ENCODE measurements at places on chromosomes 1 and 21.

- no peak for DNase-seq
Observed at GRCh38 chr1:170415710-170416372, 116.1 kb upstream of the GORAB start.

GRCh38 chr1:19654886-19655717, 9.6 kb upstream of the HTR6 start:
- DNase-seq = no peak

DNA sequence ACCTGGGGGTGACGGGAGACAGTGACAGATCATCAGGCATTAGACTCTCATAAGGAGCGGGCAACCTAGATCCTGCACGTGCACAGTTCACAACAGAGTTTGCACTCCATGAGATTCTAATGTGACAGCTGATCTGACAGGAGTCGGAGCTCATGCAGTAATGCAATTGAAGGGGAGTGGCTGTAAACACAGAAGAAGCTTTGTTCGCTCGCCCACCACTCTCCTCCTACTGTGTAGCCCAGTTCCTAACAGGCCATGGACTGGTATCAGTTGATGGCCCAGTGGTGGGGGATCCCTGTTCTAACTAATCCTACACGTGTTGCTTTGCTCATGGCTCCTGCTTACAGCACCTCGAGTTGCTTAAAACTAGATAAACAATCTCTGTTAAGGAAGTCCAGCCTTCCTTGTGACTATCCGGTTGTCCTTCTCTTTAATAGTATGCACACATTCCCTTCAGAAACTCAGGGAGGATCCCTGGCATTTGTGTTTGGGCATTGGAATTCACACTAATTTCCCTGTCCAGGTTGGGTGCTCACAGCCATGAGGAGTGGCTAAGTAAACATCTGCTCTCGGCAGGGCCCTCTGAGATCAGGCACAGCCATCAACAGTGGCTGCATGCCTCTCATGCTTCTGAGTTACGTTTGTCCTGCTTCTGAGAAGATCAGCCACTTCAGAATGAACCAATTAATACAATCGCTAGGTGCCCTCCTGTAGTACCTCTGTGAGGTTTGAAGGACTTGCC, 21.1 kb upstream of the F3 start:
- DNase-seq = no peak

DNA sequence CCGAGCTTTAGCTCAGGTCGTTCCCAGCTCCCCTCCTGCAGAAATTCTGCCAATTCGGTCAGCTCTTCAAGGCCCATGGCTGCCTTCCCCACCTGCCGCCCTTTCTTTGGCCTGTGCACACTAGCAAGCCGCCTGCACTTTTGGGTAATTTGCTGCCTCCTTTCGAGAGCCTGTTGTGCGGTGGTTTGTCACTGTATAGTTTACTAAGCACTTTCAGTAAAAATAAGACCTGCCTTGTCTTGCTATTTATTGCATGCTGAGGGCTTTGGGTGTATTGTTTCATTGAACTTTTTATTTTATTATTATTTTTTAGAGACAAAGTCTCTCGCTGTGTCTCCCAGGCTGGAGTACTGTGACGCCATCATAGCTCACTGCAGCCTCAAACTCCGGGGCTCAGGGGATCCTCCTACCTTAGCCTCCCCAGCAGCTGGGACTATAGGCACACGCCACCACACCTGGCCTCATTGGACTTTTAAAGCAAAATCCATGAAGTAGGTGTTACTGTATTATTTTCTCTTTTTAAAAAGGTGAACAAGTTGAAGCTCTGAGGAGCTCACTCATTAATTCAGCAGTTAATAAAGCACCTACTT, 1.1 kb upstream of the FABP3 start:
- DNase-seq = no peak

GRCh38 chr1:18886003-18886335, 16.4 kb downstream of the ALDH4A1 start:
- no peak for DNase-seq

DNA sequence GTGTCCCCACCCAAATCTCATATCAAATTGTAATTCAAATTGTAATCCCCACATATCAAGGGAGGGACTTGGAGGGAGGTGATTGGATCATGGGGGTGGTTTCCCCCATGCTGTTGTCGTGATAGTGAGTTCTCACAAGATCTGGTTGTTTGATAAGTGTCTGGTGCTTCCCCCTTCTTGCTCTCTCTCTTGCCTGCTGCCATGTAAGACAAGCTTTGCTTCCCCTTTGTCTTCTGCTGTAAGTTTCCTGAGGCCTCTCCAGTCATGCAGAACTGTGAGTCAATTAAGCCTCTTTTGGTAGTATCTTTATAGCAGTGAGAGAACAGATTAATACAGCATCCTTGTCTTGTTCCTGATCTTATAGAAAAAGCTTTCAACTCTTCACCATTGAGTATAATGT, 6.5 kb upstream of the LRRC39 start:
- DNase-seq = no peak

GRCh38 chr1:184534690-184535089, 147.9 kb downstream of the C1orf21 start:
- no peak for DNase-seq

DNA sequence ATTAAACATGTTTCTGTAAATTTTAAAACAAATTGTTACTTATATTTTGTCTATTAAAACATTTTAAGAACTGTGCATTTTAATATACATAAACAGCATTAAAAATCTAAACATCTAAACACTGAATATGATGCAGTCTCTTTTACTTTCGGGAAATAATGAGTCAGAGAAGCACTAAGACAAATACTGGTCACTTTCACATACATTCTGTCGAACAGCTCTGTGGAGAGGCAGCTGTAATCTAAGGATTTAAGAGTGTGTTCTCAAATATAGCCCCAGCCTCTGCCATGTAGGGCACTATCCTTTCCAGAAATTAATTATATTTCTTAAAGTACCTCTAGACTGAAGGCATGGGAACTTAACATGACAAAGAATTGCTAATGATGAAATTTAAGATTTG, 89.6 kb upstream of the PTGFR start:
- no peak for DNase-seq

DNA sequence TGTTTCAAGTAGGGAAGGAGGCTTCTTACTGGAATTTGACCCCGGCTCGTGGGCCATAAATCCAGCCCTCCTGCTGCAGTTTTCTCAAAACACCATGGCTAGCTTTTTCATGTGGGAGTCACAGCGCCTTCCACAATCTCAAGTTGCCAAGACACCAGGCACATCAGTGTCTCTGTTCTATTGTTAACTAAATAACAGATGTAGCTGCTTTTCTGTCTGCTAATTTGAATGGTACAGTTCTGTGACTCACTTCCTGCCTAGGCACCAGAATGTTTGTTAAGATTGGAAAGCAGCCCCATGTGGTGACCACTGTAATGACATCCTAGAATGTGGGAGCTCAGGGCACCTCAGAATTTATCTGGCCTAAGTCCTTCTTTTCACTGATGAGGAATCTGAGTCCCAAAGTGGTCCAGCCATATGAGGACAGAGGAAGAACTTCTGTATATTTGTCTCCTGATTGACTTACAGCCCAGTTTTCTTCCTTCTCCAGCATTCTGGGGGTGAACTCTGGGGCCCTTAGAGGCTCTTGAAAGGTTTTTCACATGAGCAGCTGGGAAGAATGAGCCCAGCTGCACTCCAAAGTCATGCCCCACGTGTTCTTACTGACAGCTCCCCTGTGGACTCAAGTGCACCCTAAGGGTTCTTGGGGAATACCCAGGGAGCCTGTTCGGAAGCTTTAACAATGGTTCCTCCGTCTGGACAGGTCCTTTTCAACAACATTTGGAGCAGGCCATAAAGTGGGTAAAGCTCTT, 27.5 kb downstream of the TRIM45 start:
- DNase-seq = no peak

GRCh38 chr1:231138236-231138635, 23.6 kb upstream of the TRIM67 start:
- DNase-seq = no peak
